RCC 7860 (cell line): ENCODE measurements at places on chromosomes 3 and 15.

- no peak for DNase-seq
Measured at GRCh38 chr3:40980467-40980866, 218.8 kb upstream of the CTNNB1 start.

DNA sequence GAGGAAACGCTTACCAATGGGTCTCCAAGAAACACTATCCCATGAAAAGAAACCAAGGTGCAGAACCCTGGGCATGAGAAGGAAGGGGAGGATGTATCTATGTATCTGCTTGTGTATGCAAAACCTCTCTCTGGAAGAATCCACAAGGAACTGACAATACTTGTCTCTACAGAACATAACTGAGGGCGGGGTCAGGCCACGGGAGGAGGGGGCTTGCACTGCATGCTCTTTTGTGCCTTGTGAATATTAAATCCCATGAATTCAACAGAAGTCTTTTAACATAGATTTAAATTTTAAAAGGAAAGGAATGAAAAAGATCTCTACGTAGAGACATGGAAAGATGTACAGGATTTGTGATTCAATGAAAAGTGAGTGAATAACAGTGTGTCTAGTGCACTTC lies 57.8 kb downstream of the RPN1 start:
- DNase-seq: no peak

DNA sequence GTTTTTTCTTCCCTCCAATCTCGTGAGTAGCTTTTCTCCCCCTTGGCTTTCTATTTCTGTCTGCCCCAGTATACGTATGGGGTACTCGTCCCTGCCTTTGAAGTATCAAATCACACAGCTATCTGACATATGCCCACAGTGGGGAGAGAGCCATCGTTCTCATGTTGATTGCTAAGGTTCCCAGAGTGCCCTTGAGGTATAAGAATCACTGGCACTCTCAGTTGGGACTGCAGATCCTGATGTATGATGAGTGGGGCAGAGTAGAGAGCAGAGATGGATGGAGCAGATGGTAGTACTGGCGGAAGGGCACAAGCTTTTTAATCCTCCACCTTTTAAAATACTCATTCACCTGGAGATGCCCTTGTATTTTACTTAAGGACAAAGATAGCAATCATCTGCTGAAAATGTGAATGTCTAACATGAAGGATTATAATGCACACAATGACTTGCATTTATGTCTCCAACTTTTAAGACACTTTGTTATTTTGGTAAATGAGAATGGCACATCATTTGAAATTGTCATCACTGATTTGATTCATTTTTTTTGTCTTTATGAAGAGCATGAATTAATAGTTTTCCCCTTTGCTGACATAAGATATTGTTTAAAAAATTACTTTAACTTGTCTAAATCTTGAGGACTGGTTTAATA lies 239.6 kb downstream of the NR1D2 start:
- no peak for DNase-seq

DNA sequence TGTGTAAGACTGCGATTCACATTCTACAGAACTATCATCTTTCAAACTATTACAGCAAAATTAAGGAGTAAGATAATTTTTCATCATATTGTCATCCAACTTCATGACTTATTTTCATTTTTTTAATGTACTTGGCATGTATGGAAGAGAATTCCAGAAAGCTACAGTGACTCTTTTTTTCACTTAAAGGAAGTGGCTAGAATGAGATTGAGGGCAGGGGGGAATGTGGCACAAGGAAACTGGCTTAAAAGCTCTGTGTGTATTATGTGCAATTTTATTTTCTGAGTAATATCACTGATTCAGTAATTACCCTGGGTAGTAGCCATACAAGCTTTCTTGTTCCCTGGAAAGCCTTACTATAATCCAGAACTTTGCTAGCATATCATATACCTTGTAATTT lies 94.6 kb downstream of the FILIP1L start:
- no peak for DNase-seq
